ENCODE measurements at places on chromosomes 4 and X.

- no peak for DNase-seq
Measured at GRCh38 chrX:107715331-107716117, 60.1 kb downstream of the TSC22D3 start.

DNA sequence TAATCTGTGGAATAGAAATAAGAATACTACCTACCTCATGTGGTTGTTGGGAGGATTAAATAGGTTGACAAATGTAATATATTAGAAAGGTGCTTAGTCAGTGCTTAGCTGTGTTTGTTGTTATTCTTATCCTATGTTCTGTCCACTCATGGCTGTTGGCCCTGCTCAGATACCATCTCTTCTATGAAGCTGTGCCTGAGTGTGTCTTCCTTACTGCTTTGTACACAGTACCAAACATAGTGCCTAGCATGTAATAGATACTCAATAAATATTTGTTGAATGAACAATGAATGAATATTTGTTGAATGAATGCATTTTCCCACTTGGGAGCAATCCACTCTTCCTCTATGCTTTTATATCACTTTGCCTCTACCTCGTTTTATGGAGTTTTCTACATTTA, 57.2 kb downstream of the NHS start:
- no peak for DNase-seq

DNA sequence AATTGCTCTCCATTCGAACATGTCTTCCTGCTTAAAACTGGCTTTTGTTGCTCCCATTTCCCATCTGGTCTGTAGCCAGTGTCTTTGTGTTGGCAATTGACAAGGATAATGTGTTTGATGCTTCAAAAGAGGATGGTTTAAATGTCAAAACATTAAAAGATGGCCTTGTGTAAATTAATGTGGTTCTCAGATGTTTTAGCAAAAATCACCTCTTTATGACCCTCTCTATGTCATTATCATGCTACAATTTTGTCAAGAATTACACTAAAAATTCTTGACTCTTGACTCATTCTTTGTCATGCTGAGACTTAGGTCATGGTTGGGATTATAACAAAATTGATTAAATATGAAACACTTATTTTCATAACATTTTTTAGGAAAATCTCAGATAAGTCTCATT, 47.4 kb downstream of the TMEM131L start:
- peak; percentile 16 for DNase-seq

DNA sequence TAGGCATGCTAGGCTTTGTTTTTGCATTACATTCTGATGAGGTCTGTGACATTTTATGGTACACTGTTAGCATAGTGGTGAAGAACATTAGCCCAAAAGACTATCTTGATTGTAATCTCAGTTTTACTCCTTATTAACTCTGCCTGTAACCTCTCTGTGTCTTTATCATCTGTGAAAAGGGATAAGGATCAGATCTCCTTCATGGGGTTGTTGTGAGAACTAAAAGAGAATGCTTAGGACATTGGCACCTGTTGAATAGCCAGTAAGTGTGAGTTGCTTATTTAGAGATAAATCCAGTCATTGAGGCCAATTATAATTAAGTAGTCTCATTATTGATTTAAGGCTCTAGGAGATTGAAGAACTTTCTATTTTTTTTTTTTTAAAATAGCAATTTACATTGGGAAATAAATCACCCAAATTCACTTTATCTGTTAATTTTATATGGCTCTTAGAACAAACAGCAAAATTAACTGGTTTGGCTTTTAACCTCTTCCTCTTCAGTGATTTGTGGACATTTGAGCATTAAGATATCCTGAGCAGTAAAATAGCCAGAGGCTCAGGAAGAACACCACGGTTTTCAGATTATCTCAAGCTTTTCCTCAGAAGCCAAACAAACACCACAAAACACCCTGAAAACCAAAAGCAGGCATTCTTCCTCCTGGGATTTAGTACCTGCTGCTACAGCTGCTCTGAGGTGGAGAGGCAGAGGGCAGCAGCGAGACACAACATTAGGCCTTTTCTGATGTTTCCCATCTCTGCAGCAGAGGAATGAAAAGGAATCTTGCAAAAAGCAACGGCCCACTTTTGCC, 192.9 kb downstream of the ARHGAP10 start:
- DNase-seq = no peak

GRCh38 chr4:137735561-137736104, 203.3 kb upstream of the PCDH18 start:
- peak; percentile 17 for DNase-seq

GRCh38 chr4:7876201-7876875, 63.3 kb downstream of the AFAP1 start:
- DNase-seq = no peak

DNA sequence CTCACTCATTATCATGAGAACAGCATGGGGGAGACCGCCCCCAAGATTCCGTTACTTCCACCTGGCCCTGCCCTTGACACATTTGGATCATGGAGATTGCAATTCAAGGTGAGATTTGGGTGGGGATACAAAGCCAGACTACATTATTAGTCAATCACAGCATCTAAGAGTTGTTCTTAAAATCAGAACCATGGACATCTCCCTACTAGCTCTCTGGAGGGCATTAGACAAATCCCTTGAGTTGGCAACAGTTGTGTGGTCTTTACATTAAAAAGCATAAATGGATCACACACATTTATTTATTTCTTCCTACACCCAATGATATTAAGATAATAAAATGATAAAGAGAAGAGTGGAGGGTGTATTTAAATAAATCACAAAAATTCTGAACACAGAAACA, 262.8 kb upstream of the VCX start:
- DNase-seq = no peak

DNA sequence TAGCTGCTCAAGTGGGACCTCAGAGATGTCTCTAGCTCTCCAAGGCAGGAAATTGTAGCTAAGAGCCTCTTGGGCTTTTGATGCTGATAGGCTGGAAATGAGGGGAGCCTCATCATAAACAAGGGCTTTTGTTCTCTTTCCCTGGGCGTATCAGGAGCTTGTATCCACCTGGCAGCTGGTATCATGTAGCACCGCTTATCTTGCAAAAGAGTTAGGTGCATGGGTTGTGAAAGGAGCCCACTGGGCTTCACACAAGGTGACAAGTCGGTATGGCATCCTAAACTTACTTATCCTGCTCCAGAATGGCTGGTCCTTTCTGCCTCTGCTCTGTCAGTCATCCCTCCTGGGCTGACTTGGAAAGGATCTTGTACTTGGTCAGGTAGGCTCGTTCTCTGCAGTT, 565.8 kb downstream of the GRXCR1 start:
- DNase-seq = no peak

DNA sequence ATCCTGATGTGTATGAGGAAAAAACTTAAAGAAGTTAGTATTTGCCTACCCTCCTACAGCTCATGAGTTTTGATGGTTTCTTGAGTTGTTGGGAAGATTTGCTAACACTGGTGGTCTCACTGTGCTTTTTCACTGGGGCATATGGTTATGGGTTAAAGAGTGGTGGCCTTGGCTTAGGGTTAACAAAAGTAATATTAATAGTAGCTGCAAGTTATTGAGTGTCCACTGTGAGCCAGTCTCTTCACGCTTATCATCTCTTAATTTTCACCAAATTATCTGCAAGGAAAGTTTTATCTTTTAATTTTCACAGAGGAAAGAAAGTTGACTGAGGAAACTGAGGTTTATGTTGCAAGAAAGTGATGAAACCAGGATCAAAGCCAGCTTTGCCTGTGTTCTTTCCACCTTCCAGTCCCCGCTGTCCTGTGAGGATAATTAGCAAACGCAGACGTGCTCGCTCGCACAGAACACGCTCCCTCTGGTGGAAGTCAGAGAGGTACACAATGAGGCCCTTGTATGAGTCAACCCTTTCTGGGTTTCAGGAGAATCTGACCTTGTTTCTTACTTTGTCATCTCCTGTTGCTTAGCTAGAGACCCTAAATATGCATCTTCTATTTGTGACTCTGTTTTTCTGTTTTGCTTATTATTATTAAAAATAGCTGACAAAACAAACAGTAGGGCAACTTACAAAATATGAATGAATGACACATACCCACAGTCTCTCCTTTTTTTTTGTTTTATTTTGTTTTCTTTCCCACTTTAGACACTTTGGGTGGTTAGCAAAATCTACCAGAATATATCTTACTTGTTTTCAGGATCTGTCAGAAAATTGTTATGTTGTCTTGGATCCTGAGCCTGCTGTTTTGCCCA, 94.3 kb downstream of the DDIT4L start:
- peak; percentile 84 for DNase-seq
